Activated T-cell treated with anti-CD3 and anti-CD28 coated beads, Interleukin-2, amount 50 U/mL, for 72 hours (primary cell): ENCODE measurements at places on chromosomes 5 and 9. TPM values are rescaled to one million over a fixed set of nuclear protein-coding genes. Genes with fewer than 3 reads are reported as not detected.

GRCh38 chr5:77957516-77957915 is 181.4 kb upstream of the TBCA start:
- no peak for DNase-seq

ST8SIA4 gene
- total RNA-seq, result 47.1 TPM

PCDHB11 gene
- not detected for total RNA-seq

GRCh38 chr9:134288746-134289145 is 37.5 kb upstream of the RXRA start:
- no peak for DNase-seq

- no peak for DNase-seq
Measured at GRCh38 chr5:154384480-154385235, 61.1 kb upstream of the SAP30L start.

MEGF10 gene
- 0.56 TPM for total RNA-seq
